ENCODE measurements at places on chromosomes 5 and 9.
A peak's percentile ranks its signal among the peaks of the same experiment; 100 is the strongest.

DNA sequence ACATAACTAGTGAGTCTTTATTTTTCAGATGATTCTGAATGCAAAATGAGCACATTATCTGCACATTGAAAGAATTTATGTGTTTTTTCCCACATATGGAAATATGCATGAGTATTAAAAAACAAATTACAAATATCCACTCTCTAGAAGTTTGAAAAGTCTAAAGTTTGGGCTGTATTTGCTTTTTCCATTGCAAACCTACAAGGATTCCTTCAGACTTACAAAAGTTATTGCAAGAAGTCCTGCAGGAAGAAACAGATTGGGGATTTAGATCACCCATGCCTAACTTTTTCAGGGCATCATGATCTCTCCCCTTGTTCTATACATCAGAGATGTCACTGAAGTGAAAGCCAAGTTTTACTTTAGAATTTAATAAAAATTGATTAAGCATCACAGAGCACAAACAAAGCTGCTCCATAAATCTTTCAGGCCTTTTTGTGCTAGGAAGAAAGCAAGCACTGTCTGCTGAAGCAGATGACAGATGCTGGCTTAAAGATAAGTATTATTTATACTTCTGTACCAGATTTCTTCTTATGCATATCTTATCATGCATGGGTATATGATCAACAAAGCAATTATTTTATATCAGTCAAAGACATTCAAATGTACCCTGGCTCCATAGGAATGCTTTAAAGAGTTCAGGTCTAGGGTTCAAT lies 71.7 kb downstream of the NFIB start:
- no peak for DNase-seq

GRCh38 chr9:122347348-122348287 lies 23.2 kb upstream of the PTGS1 start:
- DNase-seq: no peak

- DNase-seq: no peak
Measured at GRCh38 chr9:128555180-128555721, 2.9 kb downstream of the SPTAN1 start.

GRCh38 chr9:88169700-88170099 lies 31.4 kb upstream of the SPATA31C2 start:
- DNase-seq: no peak

- no peak for DNase-seq
Measured at GRCh38 chr9:2676466-2676865, 40.8 kb upstream of the KCNV2 start.

DNA sequence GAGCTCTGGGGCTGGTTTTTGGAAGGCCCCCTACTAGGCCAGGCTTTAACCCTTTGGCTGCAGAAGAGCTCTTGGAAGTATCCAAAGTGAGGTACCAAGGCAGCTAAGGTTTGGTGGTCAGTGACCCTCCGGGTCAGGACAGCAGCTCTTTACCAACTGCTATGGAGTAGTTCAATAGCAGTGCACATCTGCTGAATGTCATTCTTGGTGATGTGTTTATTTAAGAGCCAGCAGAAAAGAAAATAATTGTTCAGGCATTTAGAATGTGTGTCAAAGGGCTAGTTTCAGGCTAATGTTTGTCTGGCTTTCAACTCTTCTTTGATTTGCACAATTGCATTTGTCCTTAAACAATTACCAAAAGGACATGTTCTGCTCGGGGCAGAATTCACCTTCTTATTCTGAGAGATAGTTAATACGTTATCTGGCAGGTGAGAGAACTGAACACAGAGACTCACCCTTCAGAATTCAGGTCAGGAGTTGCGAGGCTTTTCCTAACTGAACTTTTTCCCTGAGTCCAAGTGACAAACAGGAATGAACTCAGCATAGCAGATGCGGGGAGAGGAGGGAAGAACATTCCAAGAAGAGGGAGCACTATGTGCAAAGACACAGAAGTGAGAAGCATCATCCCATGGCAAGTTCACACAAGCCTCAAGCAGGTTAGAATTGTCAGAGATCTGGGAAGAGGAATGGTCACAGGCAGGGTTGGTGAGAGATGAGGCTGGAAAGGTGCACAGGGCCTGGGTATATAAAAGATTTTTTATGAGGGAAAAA lies 556.7 kb upstream of the TLE4 start:
- no peak for DNase-seq

DNA sequence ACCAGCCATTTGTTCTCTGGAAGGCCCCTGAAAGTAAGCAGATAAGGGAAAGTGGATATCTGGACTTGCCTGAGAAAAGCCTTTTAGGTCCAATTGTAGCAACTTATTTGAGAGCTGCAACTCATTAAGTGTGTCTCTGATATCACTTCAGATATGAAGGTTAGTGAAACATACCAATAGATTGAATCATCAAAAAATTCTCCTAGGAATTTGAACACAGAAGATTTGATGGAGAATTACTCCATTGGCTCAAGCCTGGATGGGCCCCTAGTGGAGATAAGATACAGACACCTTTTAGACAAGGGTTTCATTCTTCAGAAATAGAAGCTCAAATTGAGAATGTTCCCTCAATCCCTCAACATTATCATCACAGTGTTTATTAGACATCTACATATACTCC lies 356.7 kb downstream of the NDUFS4 start:
- DNase-seq: no peak

DNA sequence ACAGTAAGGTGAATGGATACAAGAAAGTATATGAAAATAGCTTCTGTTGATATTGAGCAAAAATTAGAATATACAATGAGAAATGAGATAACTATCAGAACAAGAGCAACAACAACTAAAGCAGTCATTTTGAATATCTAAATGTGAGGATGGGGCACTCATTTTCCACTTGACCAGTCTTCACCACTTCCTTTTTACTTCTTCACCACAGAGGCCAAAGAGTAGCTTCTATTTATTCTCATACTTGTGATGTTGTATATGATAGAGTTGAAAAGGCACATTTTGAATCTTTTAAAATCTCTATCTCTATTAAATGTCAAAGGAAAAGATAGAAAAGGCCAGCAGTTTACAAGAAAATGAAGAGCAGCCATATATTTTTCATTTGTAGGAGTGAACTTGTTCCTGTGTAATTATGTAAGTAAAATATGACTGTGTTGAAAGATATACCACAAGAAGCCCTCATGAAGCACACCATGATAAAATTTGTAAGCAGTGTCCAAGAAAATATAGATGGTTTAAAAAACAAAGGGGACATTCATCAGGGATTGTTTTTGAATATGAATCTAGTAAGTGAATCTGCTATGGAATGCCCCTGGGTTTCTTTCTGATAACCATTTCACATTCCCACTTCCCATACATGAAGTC lies 39.2 kb downstream of the ADAMTS19 start:
- DNase-seq: no peak

DNA sequence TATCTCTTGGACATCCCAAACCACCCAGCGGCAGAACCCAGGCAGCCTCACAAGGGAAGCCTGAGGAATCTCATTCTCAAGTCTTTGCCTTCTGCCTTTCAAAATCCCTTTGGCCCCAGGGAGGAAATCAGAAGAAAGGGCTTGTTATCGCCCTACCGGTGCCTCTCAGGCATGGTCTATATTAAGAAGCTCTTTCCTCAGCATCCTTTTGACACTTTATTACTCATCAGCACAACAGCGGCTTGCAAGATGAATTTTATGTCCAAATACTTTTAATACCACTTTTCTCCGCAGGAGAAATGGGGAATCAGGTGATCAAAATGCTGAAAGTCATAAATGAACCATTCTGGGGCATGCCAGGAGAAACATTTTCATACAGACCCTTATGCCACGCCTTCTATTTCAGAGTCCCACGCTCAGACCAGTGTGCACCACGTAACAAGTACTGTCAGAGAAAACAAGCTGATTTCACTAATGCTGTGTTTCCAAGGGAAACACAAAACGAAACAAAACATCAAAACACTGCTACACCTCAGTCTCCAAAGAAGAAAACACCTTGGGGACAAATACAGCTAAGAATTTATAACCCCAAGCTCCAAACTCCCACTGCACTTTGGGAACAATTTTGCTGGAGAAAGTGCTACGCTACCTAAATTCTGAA lies 30.0 kb downstream of the RAPGEF1 start:
- no peak for DNase-seq

DNA sequence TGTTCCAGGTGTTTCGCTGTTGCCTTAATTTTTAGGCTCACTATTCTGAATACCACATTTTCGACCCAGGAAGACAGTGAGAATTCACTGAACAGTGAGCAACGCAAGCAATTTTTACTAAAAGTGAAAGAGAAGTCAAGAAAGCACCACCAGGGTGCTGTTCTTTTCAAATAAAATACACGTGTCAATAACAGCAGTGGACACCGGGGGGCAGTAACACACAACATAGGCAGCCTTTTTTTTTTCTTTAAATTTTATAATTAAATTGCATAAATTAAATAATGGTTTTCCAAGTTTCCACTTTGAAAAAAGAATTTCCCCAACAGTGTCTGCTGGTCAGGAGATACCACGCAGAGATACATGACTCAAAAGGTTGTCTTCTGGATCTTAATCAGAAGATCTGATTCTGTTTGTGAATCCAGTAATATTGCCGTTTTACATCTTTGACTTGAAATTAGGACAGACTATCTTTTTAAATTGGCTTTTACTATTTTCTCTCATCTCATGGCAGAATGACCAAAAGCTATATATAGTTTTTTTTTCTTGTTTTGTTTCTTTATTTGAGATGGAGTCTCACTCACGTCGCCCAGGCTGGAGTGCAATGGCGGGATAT lies 47.1 kb upstream of the SH3GL2 start:
- no peak for DNase-seq

DNA sequence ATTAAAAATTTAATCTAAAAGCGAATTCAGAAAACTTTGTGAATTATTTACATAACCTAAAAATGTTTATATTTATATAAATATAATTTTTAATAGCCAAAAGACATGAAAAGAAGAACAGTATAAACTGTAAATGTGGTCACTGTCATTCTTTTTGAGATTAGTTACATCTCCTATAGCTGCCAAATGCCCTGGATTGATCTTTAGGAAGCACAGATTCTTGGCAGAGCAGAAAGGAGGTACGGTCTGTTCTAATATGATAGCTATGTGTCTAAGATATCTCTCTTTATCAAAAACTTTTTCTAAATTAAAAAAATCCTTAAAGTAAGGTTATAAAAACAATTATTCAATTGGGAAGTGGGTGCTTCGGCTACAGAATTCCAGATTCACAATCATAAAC lies 151.0 kb downstream of the LPAR1 start:
- DNase-seq: no peak

GRCh38 chr9:90064971-90065370 lies 460.2 kb downstream of the GADD45G start:
- no peak for DNase-seq

GRCh38 chr9:3007326-3007725 lies 163.4 kb upstream of the PUM3 start:
- no peak for DNase-seq

DNA sequence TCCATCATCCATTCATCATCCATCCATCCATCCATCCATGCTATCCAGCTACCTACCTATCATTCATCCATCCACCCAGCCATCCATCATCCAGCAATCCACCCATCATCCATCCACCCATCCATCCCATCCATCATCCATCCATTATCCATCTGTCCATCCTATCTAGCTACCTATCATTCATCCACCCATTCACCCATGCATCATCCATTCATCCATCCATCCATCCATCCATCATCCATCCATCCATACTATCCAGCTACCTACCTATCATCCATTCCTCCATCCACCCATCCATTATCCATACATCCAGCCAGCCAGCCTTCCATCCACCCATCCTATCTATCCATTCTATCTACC lies 26.3 kb downstream of the SLC6A3 start:
- peak; percentile 1 for DNase-seq

DNA sequence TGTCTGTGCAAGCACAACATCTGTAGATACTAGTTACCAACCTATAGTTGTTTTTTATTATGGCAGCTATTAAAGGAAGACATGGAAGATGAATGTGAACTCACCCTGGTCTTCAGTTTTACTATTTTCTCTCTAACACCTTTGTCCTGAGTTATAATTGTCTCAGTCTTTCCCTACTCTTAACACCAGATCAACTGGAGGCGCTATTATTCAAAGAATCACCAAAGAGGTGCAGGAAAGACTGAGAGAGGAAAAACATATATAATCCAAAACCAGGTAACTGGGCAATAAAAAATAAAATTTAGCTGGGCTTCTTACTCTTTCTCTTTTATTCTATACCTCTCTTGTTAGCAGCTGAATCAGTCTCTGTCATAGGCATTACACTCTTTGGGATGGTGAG lies 134.2 kb upstream of the C6 start:
- no peak for DNase-seq

- no peak for DNase-seq
Measured at GRCh38 chr9:101463397-101463796, 27.8 kb upstream of the ALDOB start.

- DNase-seq: no peak
Measured at GRCh38 chr5:518721-519120, 5.5 kb downstream of the SLC9A3 start.

GRCh38 chr5:10367579-10367978 lies 14.1 kb downstream of the MARCHF6 start:
- no peak for DNase-seq

DNA sequence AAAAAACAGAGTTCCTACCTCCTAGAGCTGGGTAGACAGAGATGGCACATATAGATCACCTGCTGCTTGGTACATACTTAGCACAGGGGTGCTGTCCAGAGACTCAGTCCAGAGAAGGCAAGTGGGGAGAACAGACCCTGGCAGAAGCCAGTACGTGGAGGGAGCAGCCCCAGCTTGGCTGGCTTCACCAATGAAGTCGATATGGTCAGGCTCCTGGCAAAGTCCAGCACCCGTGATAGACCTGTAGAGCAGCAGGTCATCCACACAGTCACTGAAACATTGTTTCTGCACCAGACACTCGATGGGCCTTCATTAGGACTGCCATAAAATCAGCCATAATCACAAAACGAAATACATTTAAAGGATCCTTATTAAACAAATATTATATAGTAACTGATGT lies 45.8 kb downstream of the WHRN start:
- no peak for DNase-seq

DNA sequence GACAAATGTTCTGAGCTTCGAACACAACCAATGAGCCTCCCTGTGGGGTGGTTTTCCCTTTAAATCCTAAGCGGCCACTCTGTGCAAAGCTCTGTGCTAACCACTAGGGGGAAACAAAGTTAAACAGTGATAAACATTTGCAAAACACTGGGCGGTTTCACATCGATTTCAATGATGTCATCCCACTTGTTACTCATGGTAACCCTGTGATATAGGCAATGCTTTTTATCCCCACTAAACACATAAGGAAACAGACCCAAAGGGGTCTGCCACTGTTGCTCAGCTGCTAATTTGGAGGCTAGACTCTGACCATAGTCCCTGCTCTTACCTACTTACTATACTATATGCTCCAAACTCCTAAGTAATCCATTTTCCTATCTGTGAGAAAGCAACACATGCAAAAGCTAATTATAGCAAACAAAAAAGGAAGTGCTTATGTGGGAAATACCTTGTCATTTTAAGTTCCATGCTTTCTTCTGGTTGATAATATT lies 57.3 kb downstream of the PTPN3 start:
- no peak for DNase-seq

GRCh38 chr5:67400752-67401151 lies 204.2 kb upstream of the CD180 start:
- DNase-seq: no peak

GRCh38 chr9:92191801-92192200 lies 76.6 kb upstream of the SPTLC1 start:
- no peak for DNase-seq

Data from mesenteric fat pad (tissue), 1 donor.